Activated CD4-positive, alpha-beta T cell treated with anti-CD3 and anti-CD28 coated beads for 36 hours (primary cell): ENCODE measurements at places on chromosomes 7 and 10.

GRCh38 chr7:27277628-27278027, 35.0 kb downstream of the EVX1 start:
- no peak for DNase-seq

- DNase-seq = no peak
Observed at GRCh38 chr7:141442781-141443180, 108.4 kb upstream of the AGK start.

- DNase-seq = no peak
Observed at GRCh38 chr10:119104654-119105015, 722 bp downstream of the DENND10 start.

DNA sequence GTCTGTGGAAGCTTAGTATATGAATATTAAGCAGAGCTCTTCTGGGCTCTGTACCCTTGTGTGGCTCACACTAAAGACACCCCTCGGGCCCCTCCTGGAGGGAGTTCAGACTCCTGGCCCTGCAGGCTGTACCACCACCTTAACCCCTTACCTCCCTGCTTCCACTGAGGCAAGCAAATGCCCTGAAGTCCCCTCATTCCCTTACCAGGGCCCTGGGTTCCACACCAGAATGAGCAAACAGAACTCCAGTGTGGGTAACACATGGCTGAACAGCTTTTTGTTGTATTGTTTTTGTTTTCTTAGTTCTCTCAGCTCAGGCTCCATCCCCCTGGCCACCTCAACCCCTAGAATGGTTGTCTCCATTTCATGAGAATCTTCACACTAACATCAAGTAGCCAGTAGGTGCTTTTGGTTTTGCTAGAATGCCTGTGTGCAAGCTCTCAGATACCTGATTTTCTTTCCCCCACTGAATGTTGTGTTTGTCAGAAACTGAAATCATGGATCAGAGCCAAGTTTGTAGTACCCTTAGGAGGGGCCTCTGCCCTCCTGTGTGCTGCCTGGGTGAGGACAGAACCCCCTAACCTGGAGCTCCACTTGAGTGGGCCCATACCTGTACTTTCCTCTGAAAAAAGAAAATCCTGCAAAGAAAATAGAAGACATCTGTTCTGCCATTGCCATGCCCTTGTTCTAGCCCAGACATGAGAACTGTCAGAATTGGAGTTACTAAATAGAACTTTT, 2.8 kb upstream of the WAPL start:
- DNase-seq = no peak

- no peak for DNase-seq
Observed at GRCh38 chr10:70589762-70590654, 12.5 kb downstream of the PRF1 start.

DNA sequence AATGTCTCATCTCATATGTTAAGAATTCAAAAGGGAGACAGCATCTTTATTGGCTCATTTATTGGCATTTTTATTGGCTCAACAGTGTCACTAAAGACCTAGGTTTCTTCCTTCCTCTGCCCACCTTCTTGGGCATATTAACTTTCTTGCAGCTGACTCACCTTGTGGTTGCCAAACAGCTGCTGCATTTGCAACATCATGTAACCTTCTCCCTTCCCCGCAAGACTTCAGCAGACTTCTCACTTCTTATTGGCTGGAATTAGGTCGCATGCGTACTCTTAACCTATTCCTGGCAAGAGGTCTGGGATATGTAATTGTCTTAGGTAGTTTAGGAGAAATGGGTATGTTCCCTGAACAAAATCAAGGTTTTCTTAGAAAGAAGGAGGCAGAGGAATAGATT, 263.2 kb downstream of the POU6F2 start:
- DNase-seq = no peak

- no peak for DNase-seq
Observed at GRCh38 chr7:72196176-72196575, 216.0 kb downstream of the CALN1 start.

- DNase-seq = no peak
Observed at GRCh38 chr7:123355576-123356190, 155.9 kb upstream of the SLC13A1 start.

- no peak for DNase-seq
Observed at GRCh38 chr7:19268737-19269136, 123.5 kb upstream of the FERD3L start.

GRCh38 chr10:89554433-89554832, 19.0 kb upstream of the SLC16A12 start:
- no peak for DNase-seq

DNA sequence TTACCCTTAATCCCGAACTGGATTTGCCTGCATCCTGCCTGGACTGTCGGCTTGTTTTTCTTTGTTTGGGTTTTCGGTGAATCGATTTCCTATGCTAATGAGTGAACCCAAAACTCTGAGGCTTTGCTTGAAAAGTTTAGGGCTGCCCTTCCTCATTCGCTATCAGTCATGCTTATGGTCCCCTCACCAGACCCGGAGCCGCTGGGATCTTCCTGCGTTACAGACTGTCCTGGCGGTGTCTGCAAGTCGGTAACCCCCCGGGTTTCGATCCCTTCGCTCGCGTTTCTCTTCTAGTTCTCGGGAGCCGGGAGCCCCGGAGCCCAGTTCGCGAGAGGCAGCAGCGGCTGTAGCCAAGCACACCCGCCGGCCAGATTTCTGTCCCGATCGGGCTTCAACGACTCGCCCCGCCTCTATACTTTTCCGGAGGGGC, 2.2 kb downstream of the EMX2 start:
- no peak for DNase-seq

DNA sequence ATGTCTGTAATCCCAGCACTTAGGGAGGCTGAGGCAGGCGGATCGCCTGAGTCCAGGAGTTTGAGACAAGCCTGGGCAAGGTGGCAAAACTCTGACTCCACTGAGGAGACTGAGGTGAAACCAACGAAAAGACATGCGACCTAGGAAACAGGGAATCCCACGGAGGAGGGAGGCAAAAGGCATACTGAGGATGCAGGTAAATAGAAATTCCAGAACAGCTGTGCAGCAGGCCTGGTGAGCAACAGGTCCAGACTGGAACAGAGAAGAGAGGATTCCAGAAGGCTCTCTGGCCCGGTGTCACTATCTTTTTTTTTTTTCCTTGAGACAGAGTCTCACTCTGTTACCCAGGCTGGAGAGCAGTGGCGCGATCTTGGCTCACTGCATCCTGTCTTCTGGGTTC, 7.3 kb downstream of the KLRG2 start:
- DNase-seq = no peak
